ENCODE measurements at places on chromosomes 1 and 21.

GRCh38 chr1:29634746-29635335 is 398.5 kb downstream of the PTPRU start:
- DNase-seq, result no peak

GRCh38 chr1:242524571-242525359 is at the start of gene PLD5:
PLD5 (minus strand) TSS chr1:242524697.
- no peak for DNase-seq

DNA sequence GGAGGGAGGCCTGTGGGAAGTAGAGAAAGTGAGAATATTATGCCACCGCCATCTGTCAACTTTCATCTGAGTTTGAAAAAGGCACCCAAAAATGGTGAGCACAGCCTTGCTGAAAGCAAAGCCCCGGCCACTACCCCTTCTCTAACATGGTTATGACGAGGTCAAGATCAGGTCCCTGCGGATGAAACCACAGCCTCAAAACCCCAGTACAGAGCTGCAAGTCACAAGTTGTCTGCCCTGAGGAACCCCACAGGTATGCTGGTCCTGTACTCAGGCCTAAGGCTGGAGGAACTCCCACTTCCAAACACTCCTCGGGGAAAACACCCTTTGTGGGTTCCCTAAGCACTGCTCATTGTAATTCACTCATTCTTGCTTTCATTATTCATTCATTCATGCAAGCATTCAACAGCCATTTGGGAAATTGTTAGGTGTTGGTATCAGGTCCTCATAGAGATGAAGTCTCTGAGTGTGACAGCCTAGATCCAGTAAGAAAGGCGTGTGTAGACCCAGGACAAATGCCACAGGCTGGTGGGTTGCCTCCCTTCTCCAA is 216.6 kb upstream of the EDN2 start:
- no peak for DNase-seq

GRCh38 chr1:41673378-41673777 is 188.9 kb upstream of the EDN2 start:
- DNase-seq, result no peak

DNA sequence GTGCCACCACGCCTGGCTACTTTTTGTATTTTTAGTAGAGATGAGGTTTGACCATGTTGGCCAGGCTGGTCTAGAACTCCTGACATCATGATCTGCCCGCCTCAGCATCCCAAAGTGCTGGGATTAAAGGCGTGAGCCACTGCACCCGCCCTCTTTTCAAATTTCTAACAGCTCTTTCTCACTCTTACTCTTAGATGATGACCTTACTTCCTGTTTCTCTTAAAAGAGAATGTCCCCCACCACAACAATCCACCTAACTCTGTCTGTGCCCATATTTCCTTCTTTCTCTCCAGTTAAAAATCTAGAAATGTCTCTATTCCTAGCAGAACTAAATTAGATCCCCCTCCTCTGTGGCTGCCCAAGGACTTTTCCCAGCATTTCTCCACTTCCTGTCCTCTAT is 46.6 kb upstream of the RGS2 start:
- no peak for DNase-seq

- DNase-seq, result no peak
These were observed 73.6 kb upstream of the PTGFRN start for GRCh38 chr1:116836099-116836498.

DNA sequence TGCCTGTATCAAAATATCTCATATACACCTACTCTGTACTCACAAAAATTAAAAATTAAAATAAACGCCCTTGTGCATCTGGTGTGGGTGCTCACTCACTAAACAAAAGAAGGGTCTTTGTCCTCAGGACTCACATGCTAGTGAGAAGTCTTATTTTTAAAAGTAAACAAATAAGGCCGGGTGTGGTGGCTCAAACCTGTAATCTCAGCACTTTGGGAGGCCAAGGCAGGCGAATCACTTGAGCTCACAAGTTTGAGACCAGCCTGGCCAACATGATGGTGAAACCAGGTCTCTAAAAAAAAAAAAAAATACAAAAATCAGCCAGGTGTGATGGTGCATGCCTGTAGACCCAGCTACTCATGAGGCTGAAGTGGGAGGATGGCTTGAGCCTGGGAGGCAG is 51.5 kb downstream of the BCAR3 start:
- no peak for DNase-seq

GRCh38 chr1:201883786-201884185 is 4.9 kb upstream of the SHISA4 start:
- peak; percentile 10 for DNase-seq

DNA sequence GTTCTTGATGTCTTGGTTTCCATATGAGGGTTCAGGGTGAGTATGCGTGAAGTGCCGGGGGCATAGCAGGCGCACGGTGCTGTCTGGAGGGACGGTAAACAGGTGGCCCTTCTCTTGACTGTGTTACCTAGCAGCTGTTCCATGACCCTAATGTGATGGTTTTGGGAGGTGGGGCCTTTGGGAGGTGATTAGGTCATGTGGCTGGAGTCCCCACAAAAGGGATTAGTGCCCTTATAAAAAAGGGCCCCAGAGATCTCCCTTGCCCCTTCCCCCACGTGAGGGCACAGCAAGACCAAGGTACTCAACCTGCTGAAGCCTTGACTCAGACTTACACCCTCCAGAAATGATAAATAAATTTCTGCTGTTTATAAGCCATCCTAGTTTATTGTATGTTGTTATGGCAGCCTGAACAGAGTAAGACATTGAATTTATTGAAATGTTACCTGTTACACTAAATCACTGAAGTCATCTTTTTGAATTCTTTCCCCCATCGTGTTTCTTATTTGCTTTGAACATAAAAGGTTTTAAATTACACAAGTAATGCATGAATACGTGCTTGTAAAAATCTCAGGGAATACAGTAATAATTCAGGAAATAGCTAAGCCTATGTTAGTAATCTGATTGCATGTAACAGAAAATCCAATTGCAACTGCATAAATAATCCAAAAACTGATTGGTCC is 15.6 kb downstream of the TRAPPC10 start:
- no peak for DNase-seq

DNA sequence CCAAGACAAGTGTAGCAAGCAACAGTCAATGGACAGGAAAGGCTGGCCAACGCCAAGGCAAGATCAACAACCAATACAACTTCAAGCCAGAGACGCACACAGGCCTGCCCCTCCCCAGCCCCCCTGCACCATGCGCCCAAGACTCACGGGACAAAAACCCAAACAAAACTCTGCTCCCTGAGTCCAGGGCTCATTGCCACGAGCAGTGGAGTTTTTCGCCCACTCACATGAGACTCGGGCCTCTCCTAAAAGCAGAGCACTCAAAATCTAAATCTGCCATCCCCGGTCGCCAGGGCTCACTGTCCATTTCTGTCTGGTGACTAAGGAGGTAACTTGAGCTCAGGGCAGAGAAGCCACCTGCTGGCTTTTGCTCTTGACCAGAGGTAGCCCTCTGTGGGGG is 174.8 kb downstream of the CLIC6 start:
- no peak for DNase-seq

DNA sequence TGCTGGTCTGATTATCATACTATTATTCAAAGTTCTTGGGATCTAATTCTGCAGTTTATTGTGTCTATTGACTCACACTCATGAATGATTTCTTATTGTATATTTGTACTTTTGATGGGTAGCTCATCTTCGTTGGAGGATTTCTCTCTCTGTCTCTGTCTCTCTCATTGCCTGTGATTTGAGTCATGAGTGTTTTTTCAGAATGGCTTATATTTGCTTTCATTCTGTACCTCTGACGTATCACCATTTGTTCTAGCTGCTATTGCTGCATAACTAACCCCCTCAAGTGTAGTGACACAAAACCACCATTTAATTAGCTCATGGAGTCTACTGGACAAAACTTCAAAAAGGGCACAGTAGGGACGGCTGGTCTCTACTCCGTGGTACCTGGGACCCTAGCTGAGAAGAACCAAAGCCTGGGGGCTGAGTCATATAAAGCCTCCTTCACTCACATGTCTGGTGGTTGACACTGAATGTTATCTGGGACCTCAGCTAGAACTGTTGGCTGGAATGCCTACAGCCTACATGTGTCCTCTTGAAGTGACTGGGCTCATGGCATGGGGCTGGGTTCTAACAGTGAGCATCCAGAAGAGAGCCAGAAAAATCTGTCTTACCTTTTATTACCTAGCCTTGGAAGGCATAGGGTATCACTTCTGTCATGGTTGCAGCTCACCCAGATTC is 44.2 kb downstream of the TBX19 start:
- DNase-seq, result no peak

GRCh38 chr1:42168763-42169162 is 4.2 kb upstream of the GUCA2A start:
- DNase-seq, result no peak

- peak; percentile 15 for DNase-seq
These were observed 29.7 kb downstream of the SCCPDH start for GRCh38 chr1:246753670-246754535.

GRCh38 chr21:32940079-32941014 is 85.4 kb upstream of the OLIG2 start:
- DNase-seq, result peak; percentile 5

DNA sequence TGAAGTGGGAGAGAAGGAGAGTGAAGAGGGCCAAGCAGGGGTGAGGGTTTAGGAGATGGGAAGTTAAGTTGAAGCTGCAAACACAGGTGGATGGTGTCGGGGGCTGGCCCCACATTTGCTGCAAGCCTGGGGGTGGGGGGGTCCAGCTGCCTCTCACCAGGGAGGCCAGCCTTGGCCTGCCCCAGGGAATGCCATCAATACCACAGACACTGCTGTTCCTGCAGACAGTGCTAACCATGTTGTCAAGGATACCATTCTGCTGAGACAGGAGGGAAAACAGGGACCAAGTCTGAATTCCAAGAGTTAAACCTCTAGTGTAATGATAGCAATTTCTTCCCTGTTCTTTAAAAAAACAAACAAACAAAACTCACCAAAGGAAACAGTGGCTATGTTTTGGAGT is 8.0 kb downstream of the MECR start:
- DNase-seq, result no peak

- DNase-seq, result no peak
These were observed 68.5 kb downstream of the FOXJ3 start for GRCh38 chr1:42266253-42267135.

GRCh38 chr1:39452081-39452480 is 39.4 kb upstream of the BMP8A start:
- no peak for DNase-seq

DNA sequence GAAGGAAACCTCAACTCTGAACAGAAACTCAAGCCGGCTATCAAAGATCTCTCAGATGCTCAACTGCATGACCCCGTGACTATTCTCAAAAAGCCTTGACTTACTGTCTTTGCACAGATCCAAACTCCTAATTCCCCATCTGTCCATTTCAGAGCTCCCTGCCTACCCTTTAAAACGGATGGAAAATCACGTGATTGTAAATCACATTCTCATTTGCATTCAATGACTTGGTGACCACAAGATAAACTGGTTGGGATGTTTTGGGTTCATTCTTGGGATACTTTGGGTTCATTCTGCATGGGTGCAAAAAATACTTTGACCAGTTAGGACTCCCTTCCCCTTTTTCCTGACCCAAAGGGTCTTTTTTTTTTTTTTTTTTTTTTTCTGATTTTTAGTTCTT is 41.3 kb upstream of the RUNX1 start:
- no peak for DNase-seq

GRCh38 chr1:39609618-39610331 is 29.7 kb downstream of the HEYL start:
- DNase-seq, result no peak

DNA sequence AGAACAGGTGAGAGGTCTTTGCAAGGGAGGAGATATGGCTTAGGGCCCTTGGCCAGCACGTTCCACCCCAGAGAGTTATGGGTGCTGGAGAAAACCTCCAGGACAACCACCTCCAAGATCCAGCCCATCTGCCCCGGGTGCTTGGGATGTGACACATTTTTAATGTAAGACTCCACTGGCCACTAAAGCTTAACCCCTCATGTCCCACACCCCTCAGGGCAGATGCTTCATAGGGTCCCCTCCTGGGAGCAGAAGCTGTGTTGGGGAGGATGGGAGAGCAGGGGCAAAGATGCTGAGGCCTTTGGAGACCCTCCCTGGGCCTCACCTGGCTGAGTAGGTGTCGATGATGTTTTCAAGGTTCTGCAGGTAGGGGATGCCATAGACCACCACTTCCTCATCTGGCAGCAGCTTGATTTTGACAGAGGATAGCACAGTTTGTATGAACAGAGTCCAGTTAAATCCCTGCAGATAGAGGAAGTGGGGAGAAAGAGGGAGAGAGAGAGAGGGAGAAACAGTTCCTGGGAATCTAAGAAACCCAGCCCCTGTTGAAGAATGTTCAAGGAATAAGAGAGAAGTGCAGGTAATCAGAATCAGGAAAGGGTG is 11.9 kb downstream of the PRXL2B start:
- no peak for DNase-seq

- DNase-seq, result no peak
These were observed 10.9 kb downstream of the LHX9 start for GRCh38 chr1:197927908-197928665.

GRCh38 chr1:160797861-160798273 is 1.9 kb downstream of the LY9 start:
- no peak for DNase-seq

DNA sequence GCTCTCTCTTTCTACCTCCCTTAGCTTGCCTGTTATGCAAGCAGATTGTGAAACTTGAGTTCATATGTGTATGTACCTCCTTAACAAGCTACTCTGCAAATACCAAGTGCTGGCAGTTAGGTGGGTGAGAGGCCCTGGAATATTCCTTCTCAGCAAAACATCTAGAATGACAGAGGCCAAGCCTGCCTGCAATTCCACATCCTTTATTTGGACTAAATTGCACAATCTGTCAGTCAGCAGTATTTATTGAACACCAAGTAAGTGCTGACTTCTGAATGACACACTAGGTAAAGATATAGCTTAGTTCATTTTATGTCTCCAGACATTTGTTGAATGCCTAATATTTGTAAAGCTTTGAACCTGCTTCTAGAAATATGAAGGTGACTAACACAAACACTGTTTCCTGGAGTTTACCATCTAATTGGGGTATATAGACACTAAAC is 87.5 kb downstream of the RGL1 start:
- no peak for DNase-seq

DNA sequence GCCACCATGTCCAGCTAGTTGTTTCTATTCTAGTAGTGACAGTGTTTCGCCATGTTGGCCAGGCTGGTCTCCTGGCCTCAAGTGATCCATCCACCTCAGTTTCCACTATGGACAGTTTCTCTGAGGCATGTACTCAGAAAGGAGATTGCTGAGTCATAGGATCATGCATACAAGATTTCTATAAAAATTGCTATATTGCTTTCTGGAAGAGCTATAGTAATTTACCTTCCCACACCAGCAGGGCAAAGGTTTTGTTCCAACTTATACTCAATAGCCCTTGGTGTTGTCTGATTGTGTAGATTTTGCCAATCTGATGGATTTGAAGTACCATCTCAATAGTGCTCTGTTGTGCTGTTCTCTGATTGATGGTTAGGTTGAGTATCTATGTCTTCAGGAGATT is 15.6 kb upstream of the ATP1A1 start:
- DNase-seq, result no peak
